ENCODE measurements at places on chromosomes 16 and 17.

- H3K27ac ChIP-seq, result no peak overlapping the region
- H3K36me3 ChIP-seq, result no peaks in the 10 kb centered on the region
- DNase-seq, result no peak
Measured at GRCh38 chr16:75502916-75503605, 7.8 kb upstream of the CHST6 start.

DNA sequence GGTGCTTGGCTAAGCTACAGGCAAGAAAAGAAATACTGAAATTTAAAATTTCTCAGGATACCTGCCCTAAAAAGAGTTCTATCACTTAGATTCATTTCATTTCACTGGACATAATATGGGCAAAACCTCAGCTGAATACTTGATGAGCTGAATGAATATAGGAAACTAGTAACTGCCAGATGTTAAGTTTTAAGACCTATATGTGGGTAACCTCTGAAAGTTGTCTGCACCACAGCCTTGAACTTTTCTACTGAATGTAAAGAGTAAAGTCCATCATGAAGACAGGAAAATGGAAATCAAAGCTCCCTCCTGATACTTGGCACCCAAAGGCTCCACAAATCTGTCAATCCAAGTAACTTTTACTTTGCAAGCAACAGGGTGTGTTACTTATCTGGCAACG lies 50.8 kb downstream of the HIC1 start:
- H3K27ac ChIP-seq, result no peak overlapping the region
- no peaks in the 10 kb centered on the region for H3K36me3 ChIP-seq
- H3K4me1 ChIP-seq, result peaks cover 22% of the 10 kb centered on the region
- DNase-seq, result no peak
- H3K4me3 ChIP-seq, result no peak overlapping the region

DNA sequence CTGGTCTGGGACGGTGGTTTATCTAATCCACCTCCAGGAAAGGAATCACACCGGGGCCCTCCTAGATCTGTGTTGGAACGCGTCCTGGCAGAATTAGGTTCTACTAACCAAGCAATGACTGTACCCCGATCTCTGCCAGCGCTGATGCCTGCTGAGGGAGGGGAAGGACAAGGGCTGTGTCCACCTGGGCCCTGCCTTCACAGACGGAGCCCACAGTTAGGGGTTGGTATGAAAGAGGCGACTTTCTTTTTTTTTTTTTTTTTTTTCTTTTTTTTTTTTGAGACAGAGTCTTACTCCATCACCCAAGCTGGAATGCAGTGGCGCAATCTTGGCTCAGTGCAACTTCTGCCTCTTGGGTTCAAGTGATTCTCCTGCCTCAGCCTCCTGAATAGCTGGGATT lies 9.9 kb upstream of the KRT19 start:
- H3K36me3 ChIP-seq, result no peaks in the 10 kb centered on the region
- no peaks in the 10 kb centered on the region for H3K4me1 ChIP-seq
- H3K4me3 ChIP-seq, result no peak overlapping the region
- H3K27me3 ChIP-seq, result no peaks in the 10 kb centered on the region
- H3K27ac ChIP-seq, result no peak overlapping the region

DNA sequence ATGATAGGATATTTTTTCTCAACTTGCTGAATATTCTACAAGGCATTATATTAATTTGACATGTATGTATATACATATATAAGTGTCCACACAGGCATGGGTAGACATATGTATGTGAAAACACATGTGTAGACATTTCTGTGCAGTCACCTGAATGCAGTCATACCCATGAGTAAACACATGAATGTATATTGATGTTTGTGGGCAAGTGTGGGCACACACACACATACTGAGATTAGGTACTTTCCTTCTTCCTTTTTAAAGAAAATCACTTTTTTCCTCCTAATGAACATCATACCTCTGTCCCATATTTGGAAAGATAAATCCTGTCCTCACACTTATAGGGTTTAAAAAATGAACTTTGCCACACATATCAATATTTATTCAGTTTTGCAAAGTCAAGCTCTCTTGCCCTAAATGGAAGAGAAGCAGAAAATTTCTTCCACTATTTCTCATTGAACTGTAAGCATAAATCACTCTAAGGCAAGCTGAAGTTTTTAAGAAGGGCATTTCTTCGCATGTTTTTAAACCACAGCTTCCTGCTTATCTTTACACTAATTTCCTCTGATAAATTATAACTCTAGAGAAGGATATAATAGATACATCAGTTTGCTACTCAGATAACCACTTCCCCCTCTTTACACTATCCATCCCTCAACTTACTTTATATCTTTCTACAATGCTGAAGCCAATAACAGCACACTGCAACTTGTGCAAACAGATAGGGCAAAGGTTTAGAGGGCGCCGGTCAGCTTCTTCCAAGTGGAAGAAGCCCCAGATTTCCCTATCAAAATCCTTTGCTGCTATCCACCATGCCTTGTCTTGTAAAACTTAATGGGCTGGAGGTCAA lies 49.6 kb upstream of the LRRC37A3 start:
- peaks cover 12% of the 10 kb centered on the region for H3K36me3 ChIP-seq
- peaks cover 13% of the 10 kb centered on the region for H3K4me1 ChIP-seq
- no peaks in the 10 kb centered on the region for H3K27me3 ChIP-seq
- no peak overlapping the region for H3K4me3 ChIP-seq
- no peak overlapping the region for H3K27ac ChIP-seq

- H3K4me3 ChIP-seq, result no peak overlapping the region
- H3K4me1 ChIP-seq, result no peaks in the 10 kb centered on the region
- DNase-seq, result no peak
- H3K27me3 ChIP-seq, result no peaks in the 10 kb centered on the region
Measured at GRCh38 chr17:37234106-37234505, 141.7 kb upstream of the C17orf78 start.

- no peaks in the 10 kb centered on the region for H3K36me3 ChIP-seq
- no peak for DNase-seq
- no peak overlapping the region for H3K27ac ChIP-seq
Measured at GRCh38 chr17:67452681-67453554, 75.8 kb downstream of the PITPNC1 start.

GRCh38 chr16:72921620-72922019 lies 126.3 kb downstream of the ZFHX3 start:
- H3K4me3 ChIP-seq, result no peak overlapping the region
- no peaks in the 10 kb centered on the region for H3K27me3 ChIP-seq
- DNase-seq, result no peak
- H3K27ac ChIP-seq, result no peak overlapping the region
- peaks cover 11% of the 10 kb centered on the region for H3K4me1 ChIP-seq

Data from right atrium auricular region (tissue), 2 donors.